ENCODE measurements at places on chromosomes 4 and X.
A peak's percentile ranks its signal among the peaks of the same experiment; 100 is the strongest.

- no peak for DNase-seq
Measured at GRCh38 chrX:101918751-101919150, 13.1 kb downstream of the ZMAT1 start.

DNA sequence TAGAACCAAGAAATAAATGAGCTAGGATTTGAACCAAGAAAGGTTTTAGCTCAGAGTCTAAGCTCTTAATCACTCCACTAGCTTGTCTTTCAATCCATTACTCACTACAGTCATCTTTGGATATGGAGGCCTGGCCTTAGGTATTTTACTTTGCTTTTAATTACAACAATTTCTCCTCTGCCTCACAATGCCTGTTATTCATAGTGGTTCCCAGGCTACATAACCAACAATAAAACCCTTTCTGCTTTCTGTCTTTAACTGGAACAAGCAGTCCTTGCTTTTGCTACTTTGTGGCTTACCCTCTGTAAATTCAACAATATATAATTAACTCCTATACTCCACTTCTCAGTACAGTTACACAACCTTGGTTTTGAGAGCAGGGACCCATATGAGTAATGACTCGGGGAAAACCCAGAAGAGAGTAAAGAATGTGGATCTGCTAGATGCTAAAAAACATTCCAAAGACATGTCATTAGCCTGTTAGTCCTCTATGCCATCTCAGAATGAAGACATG is 94.7 kb upstream of the NAP1L5 start:
- DNase-seq, result peak; percentile 65

GRCh38 chr4:167032871-167033270 is 201.4 kb downstream of the SPOCK3 start:
- peak; percentile 41 for DNase-seq

DNA sequence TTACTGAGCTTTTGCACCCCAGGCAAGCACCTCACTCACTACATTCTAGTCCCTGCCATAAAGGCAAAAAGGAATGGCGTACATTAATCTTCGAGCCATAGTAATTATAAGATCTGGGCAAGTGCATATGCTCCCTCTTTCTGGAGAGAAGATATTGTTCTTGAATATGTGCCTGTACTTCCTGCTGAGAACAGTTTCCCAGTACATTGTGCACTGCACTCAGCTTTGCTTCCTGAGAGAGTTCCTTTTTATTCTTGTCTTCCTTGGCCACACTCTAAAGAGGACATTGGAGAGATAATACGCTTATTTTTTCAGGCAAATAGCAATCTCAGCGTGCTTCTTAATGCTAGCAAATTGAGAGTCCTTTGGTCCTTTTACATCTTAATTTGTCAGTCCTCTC is 909.0 kb upstream of the PCDH10 start:
- DNase-seq, result no peak

GRCh38 chr4:183380901-183381300 is 58.7 kb upstream of the CLDN24 start:
- no peak for DNase-seq

DNA sequence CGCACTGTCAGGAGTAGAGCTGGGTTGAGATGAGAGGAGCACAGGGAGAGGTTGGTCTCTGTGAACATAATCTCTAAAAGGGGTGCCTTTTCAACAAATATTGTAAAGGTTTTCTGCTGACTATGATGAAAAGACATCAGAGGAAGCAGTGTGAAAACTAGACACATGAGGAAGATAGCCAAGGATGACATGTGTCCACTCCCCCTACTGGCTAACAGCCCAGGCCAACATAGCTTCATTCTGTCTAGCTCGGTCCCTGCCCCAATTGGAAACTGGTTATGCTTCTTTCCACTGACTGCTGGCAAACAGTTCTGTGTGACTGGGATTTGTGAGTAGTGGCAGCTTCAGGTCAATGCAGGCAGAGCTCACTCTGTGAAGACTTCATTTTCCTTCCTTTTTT is 115.4 kb upstream of the ESX1 start:
- DNase-seq, result no peak

- DNase-seq, result peak; percentile 60
Measured at GRCh38 chrX:17559728-17560379, 177.4 kb upstream of the SCML1 start.

GRCh38 chrX:46218373-46218772 is 326.8 kb downstream of the ZNF674 start:
- no peak for DNase-seq

DNA sequence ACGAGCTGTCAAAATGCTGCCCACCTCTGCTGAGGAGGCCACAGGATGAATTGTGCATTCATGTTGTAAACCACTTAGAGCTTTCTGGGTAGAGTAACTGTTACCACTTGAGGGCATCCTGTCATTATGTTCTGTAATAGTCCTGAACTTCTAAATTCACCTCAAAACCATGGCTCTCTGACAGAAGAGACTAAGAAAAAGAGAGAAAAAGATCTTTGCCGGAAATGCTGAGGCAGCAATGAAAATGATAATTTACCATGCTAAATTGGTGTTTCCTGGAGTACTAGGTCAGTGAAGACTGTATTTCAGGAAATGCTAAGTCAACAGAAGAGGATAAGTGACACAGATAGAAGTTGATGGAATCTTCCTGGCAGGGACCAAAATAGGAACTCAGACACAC is 942.3 kb upstream of the SLIT2 start:
- no peak for DNase-seq

DNA sequence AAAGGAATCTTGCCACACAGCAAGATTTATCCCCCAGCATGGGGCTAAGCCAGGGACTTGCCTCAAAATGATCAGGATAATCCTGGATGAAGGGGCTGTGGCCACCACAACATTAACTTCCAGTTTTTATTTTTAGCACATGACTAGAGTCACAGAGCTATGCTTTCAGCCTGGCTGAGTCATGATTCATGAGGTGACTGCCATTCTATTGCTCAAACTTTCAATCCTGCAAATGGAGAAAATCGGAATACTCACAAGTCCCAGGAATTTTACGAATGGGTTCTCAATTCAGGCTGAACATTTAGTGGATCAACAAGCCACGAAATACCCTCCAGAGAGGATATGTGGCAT is 70.7 kb upstream of the HPGD start:
- peak; percentile 37 for DNase-seq

DNA sequence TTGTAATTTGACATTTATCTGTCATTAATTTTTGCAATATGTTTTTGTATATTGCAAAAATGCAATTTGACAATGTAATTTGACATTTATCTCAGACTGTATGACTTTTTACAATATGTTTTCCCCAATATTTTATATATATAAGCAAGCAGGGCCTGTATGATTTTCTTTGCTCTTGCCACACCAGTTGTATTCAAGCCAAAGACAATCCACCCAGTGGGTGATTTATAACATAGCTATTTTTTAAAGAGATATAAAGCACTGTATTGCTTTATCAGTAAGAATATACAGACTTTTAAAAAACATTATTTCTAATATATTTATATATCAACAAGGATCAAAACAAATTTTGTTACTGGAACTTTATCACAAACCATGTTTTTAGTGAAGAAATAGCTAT is 47.3 kb downstream of the SLIT2 start:
- no peak for DNase-seq

GRCh38 chr4:182155806-182156205 is 87.4 kb upstream of the TENM3 start:
- DNase-seq, result no peak

DNA sequence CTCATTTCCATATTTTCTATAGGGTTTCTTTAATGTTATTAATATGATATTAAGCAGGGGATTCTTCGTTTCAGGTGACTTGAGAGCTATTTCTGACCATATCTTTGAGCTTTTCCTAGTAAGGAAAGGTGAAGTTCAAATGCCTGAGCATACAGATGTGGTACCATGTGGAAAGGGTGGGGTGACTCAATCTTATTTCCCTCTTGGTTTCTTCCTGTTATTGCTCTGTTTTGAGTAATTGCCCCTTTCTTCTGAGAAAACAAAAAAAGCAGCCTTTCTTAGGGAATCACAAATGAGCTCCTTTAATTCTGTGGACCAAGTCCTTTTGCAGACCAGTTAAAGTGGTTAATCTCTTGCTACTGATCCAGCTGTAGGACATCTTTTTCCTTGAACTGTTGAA is 41.0 kb upstream of the AGA start:
- no peak for DNase-seq

GRCh38 chr4:98945297-98945850 is 16.4 kb upstream of the EIF4E start:
- DNase-seq, result no peak

- no peak for DNase-seq
Measured at GRCh38 chr4:126369076-126369475, 1054.3 kb downstream of the FAT4 start.

DNA sequence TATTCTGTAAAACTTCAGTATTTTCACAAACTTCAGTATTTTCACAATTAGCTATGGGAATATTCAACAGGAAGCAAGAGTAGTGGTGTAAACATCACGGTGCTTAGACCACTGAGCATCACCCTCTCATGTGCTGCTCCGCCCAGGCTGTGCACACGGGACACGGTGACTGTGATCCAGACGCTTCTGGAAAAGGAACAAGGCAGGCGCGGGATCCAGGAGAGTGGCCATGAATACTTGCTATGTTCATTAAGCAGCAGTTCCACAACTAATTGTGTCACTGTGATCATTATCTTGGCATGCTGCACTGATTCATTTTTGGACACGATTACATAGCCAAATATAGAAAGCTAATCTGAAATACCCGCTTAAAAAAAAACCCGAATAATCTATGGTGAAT is 19.6 kb upstream of the FAT1 start:
- DNase-seq, result no peak

GRCh38 chrX:111047575-111047974 is 48.4 kb upstream of the PAK3 start:
- no peak for DNase-seq

GRCh38 chrX:132710656-132711155 is 221.9 kb upstream of the MBNL3 start:
- DNase-seq, result no peak

DNA sequence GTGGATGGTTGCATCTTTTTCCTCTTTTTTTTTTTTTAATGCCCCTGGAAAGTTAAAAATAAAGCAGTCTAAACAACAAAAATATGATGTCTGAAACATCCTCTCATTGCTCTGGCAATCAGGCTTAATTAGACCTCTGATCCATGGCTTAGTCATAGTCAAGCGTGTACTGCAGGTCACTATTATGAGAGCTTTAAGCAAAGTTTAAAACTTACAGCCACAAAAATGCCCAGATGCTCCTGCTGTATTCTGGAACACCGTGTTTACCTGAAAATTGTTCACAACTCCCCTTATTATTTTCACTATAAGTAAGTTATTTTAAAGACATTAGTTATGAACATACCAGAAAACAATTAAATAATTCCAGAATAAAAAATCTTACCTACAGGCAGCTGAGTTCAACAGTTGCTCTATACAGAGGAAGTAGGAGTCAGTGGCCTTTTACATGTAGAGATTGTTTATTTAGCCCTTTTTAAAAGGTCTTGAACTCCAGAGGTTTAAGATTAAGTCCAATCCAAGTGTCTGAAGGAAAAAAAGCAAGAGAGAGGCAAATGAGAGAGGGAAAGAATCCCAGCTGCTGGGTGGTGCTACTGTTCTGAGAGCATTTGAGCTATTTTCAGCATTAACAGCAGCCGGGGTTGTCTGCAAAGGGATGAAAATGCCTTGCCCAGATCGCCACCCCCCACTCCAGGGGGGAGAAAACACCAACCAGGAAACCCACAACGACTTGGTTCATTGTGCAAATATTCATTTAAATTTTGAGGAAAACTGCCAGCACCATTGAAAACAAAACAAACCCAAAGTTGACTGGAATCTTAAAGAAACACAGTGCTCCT is 36.9 kb downstream of the SORBS2 start:
- peak; percentile 29 for DNase-seq

DNA sequence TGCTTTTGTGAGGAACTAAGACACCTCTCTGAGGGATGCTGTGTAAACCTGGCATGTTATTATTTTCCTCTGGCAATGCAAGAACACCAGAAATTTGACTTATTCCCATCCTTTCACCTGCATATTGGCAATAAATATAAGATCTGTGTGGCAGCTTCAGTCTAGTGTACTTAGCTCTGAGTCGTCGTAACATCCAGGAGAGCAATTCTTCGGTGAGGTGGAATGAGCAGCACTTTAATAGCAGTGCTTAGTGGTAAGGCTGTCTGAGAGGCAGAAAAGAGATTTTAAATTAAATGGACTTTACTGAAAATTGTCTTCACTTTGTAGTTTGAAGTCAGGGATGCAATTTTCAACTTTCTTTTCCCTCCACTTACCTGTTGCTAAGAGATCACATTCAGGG is 344.9 kb downstream of the PCDH7 start:
- DNase-seq, result no peak

- no peak for DNase-seq
Measured at GRCh38 chr4:112288455-112288854, 2.8 kb upstream of the TIFA start.

DNA sequence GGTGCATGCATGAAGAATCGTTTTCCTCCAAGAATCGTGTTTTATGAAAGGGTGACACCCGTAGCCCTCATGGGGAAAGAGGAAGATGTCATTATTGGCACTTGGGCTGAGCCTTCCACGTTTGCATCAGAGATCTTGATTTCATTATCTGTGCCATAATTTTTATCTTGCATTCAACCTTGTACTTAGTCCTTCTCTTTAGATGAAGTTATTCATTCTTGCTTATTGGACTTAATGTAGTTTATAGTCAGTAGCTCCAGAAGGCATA is 66.8 kb downstream of the GAB1 start:
- no peak for DNase-seq

DNA sequence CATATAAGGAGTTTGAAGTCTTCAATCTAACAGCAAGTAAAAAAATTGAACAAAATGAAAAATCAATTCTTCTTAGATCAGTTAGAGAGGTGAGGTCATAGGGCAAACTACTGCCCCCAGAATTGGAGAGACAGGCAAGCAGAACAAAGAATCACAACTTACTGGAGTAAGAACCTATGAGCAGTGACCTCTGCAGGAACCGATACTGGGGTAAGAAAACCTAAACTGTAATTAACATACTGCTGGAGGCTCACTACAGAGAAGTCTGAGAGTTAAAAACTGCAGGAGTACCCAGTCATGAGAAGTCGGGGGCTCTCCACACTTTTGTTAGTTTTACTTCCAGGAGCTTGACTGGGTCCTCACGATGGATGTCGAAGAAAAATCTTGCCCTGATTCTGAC is 16.0 kb downstream of the CLDN22 start:
- DNase-seq, result no peak

Measured in HS-5 (cell line).